ENCODE measurements at places on chromosomes 7 and 10. TPM values are rescaled to one million over a fixed set of nuclear protein-coding genes. Genes with fewer than 3 reads are reported as not detected.
A peak's percentile ranks its signal among the peaks of the same experiment; 100 is the strongest.

The PIP gene
- total RNA-seq: not detected

The BCL7B gene
- total RNA-seq: 96.9 TPM

The GPR158 gene
- not detected for total RNA-seq

The CFAP46 gene
- total RNA-seq: 1.8 TPM

The SPAM1 gene
- not detected for total RNA-seq

The FOXI2 gene
- total RNA-seq: 0.18 TPM

The AGR2 gene
- total RNA-seq: 858 TPM

The RAB19 gene
- total RNA-seq: not detected

The CHST3 gene
- 17.0 TPM for total RNA-seq

The WDFY4 gene
- 8.0 TPM for total RNA-seq

The PTN gene
- total RNA-seq: 6.4 TPM

DNA sequence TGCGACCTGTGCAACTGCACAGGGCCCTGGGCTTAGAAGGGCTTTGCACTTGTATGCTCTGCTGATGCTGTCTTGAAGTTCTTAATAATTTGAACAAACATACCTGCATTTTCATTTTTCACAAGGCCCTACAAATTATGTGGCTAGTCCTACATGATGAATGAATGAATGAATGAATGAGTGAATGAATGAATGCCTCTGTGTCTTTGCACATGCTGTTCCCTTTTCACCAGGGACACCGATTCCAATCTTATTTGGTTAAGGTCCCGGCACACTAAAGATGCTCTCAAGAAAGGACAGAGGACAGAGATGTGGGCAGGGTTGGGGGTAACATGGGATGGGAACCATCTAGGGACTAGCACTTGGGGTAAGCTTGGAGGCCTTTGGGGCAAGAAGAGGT lies 39.4 kb upstream of the CHST3 start:
- H3K4me1 ChIP-seq: peaks cover 17% of the 10 kb centered on the region
- DNase-seq: no peak
- H3K4me3 ChIP-seq: no peak overlapping the region
- H3K27ac ChIP-seq: no peak overlapping the region
- no peaks in the 10 kb centered on the region for H3K36me3 ChIP-seq

- H3K27ac ChIP-seq: no peak overlapping the region
- no peak overlapping the region for H3K4me3 ChIP-seq
- H3K36me3 ChIP-seq: no peaks in the 10 kb centered on the region
- no peak for DNase-seq
- H3K27me3 ChIP-seq: no peaks in the 10 kb centered on the region
- H3K4me1 ChIP-seq: no peaks in the 10 kb centered on the region
These were observed 372.1 kb upstream of the MKI67 start for GRCh38 chr10:128498378-128498730.

- no peak for DNase-seq
- peaks cover 62% of the 10 kb centered on the region for H3K4me1 ChIP-seq
- H3K27ac ChIP-seq: peak overlapping the region; percentile 68
- peaks cover 3% of the 10 kb centered on the region for H3K36me3 ChIP-seq
These were observed 179.0 kb downstream of the DIP2C start for GRCh38 chr10:510415-510881.

DNA sequence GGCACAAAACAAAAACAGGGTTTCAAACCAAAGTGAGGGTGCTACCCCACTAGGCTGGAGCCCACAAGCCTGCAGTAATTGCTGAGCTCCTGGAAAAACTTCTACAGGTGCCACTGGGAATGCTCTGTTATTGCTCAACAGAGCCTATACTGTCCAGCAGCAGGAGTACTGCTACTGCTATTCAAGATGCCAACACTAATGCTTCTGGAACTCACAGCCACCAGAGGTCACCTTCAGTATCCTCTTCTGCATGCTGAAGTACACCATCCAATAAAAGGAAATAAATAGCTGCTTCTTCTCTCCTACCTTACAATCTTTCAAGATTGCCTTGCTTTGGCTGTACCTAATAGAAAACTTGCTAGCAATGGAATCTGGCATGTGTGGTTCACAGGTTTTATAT lies 222.0 kb downstream of the LRRN3 start:
- no peak overlapping the region for H3K27ac ChIP-seq
- no peaks in the 10 kb centered on the region for H3K4me1 ChIP-seq
- H3K4me3 ChIP-seq: no peak overlapping the region
- no peaks in the 10 kb centered on the region for H3K27me3 ChIP-seq
- H3K36me3 ChIP-seq: no peaks in the 10 kb centered on the region

- H3K27ac ChIP-seq: no peak overlapping the region
- H3K4me1 ChIP-seq: no peaks in the 10 kb centered on the region
- no peak for DNase-seq
- H3K36me3 ChIP-seq: no peaks in the 10 kb centered on the region
- H3K27me3 ChIP-seq: no peaks in the 10 kb centered on the region
These were observed 629.3 kb upstream of the NRP1 start for GRCh38 chr10:33963729-33964128.

- no peaks in the 10 kb centered on the region for H3K27me3 ChIP-seq
- no peak for DNase-seq
- H3K4me1 ChIP-seq: no peaks in the 10 kb centered on the region
These were observed 651.5 kb downstream of the TNS3 start for GRCh38 chr7:46930366-46930765.

DNA sequence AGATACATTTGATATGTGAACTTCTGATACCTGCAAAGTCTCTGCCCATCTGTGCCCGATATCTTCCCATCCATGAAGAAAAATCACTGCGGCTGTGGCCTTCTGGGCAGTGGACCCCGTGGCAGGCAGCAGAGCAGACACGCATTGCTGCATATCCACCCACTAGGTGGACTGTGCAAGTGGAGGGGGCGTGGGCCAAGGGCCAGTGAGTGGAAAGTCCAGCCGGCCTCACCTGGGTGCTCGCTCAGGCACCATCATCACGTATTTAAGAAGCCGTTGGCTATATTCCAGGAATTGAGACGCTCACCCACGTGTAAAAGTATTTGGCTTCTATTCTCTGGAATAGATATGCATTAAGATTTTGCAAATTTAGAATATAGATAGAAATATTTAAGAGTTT lies 30.8 kb upstream of the SLC13A1 start:
- no peak overlapping the region for H3K27ac ChIP-seq
- H3K4me3 ChIP-seq: no peak overlapping the region
- H3K36me3 ChIP-seq: no peaks in the 10 kb centered on the region
- DNase-seq: no peak
- no peaks in the 10 kb centered on the region for H3K4me1 ChIP-seq

- no peaks in the 10 kb centered on the region for H3K27me3 ChIP-seq
- no peak for DNase-seq
- H3K4me3 ChIP-seq: no peak overlapping the region
These were observed 24.1 kb downstream of the TBATA start for GRCh38 chr10:70761031-70761601.

DNA sequence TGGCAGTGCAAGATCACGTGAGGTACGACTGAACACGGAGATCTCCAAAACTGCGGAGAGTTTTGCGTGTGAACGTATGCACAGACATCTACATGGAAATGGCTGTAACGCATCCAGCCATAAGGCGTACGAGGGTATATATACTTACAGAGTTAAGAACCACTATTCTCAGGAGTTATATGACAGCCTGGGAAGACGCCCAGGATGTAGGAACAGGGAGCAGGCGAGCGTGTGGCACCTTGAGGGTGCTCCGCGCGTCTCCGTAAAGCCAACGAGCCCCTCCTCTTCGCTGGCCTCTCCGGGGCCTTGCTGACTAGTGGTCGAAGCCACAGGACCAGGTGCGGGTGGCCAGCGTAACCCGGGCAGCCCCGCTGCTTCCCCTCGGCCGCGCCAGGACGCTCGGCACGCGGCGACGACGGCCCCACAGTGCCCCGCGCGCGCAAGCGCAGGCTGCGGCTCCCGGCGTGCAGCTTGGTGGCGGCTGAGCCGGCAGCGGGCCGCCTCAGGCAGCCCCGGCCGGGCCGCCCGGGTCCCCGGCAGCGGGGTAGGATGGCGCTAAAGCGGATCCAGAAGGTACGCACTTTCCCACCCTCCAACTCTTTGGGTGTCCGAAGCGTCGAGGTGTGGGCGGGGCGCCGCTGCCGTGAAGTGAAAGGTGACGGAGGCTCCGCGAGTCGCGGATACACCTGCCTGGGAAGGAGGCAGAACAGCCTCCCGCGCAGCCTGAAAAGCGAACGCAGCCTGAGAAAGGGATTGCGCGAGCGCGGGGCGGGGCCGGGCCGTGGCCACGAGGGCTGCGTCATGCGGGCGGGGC lies at the start of gene UBE2D4:
TSS of gene UBE2D4 (plus strand) at position 453 of the 814 bp plus-strand sequence. CDS start at position 550, 97 bp downstream.
- peak within 1 kb of the TSS; percentile 95 for H3K27ac ChIP-seq
- DNase-seq: peak; percentile 92
- peak within 1 kb of the TSS; percentile 62 for H3K4me3 ChIP-seq
- H3K4me1 ChIP-seq: peaks cover 18% of the 10 kb centered on the region

DNA sequence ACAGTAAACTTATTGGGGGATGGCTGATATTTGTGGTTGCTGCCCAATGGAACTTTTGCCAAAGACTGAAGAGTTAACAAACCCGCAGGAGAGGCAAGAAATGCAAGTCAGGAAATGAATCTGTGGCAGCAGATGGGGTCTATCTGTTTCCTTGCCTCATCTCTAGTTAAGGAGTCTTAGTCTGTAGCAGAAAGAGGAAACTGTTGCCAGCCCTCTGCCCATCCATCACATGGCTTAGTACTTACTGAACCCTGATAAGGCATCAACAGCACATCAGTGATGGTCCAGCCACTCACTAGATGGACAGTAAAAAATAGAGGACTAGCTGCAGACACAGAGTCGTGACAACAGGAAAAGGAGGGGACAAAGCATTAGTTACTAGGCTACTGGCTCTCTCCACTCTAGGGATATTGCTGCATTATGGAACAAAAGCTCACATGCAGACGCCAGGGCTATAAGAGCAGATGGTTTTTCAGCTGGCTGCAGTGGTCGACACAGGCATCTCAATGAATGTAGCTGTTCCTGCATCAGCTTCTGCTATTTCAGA lies 614.7 kb downstream of the PARD3 start:
- DNase-seq: peak; percentile 76
- no peaks in the 10 kb centered on the region for H3K36me3 ChIP-seq
- peaks cover 2% of the 10 kb centered on the region for H3K4me1 ChIP-seq
- no peak overlapping the region for H3K27ac ChIP-seq

DNA sequence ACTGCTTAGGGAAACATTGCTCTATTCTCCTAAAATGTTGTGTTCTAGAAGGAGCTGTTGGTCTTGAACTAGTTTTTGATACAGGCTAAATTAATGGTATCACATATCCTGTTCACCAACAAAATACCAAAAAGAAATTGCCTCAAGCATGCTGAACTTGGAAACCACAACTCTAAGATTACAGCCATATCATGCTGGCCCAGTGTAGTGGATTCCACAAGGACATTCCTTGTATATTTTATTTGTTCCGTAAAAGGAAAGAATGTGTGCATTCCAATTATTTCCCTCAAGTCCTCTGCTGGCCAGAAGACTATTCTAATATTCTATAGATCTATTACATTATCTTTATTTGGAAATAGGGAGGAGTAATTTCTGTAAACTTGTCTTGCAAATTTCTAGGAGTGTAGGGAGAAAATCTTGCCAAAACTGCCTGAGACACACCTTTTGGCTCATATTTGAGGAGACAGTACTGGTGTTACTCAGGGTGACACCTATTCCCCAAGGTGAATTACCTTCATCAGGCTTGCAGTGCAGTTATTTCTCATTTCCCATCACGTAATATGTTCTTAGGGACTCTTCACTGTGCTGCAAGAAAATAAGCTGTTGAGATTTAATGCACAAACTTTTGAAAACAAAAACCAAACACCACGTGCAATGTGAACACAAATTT lies 1.9 kb upstream of the NEBL start:
- H3K36me3 ChIP-seq: no peaks in the 10 kb centered on the region
- H3K4me3 ChIP-seq: no peak overlapping the region
- no peak overlapping the region for H3K27ac ChIP-seq
- no peaks in the 10 kb centered on the region for H3K4me1 ChIP-seq
- no peak for DNase-seq

DNA sequence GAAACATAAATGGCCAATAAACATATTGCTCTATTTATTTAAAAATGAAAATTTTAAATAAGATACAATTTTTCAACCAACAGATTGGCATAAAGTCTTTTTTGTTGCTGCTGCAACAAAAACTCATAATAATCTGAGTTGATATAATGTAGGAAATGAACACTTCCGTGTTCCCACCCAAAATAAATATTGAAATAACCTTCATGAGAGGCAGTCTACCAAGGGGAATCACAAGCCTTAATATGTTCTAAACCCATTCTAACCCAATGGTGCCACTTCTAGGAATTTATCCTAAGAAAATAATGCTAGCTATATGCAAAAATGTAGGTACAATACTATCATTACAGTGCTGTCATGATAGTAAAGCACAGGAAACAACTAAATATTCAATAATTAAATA lies 39.1 kb downstream of the SLC25A13 start:
- no peak overlapping the region for H3K27ac ChIP-seq
- no peak overlapping the region for H3K4me3 ChIP-seq
- DNase-seq: no peak

GRCh38 chr7:89837515-89837914 lies 316.8 kb upstream of the STEAP1 start:
- no peak for DNase-seq
- H3K4me1 ChIP-seq: no peaks in the 10 kb centered on the region
- no peaks in the 10 kb centered on the region for H3K27me3 ChIP-seq

GRCh38 chr10:21372651-21373410 lies 152.7 kb downstream of the SKIDA1 start:
- peaks cover 6% of the 10 kb centered on the region for H3K4me1 ChIP-seq
- no peak for DNase-seq
- no peak overlapping the region for H3K4me3 ChIP-seq
- no peaks in the 10 kb centered on the region for H3K27me3 ChIP-seq
- no peak overlapping the region for H3K27ac ChIP-seq
- no peaks in the 10 kb centered on the region for H3K36me3 ChIP-seq

DNA sequence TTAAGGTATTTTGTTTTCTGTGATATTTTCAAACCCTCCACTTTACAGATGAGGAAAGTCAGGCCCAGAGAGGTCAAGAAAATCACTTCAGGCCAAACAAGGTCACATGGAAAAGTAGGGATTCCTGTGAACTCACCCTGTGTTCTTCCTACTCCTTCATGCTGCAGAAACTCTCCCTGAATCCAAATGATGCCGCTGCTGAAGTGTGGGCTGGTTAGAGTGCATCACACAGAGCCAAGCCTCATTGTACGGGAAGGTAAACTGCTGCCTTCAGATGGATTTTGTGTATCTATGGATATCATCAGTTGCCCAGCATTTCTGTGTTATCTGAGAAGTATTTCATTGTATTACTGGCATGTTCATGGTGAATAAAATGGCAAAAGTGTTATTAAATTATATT lies 75.4 kb downstream of the NRG3 start:
- H3K27me3 ChIP-seq: no peaks in the 10 kb centered on the region
- H3K36me3 ChIP-seq: no peaks in the 10 kb centered on the region
- no peaks in the 10 kb centered on the region for H3K4me1 ChIP-seq

- peaks cover 18% of the 10 kb centered on the region for H3K4me1 ChIP-seq
- no peak overlapping the region for H3K27ac ChIP-seq
- H3K27me3 ChIP-seq: no peaks in the 10 kb centered on the region
- peaks cover 20% of the 10 kb centered on the region for H3K36me3 ChIP-seq
These were observed 1.3 kb downstream of the IFIT2 start for GRCh38 chr10:89303161-89303560.

- H3K27ac ChIP-seq: no peak overlapping the region
- peaks cover 51% of the 10 kb centered on the region for H3K4me1 ChIP-seq
- DNase-seq: no peak
- H3K36me3 ChIP-seq: no peaks in the 10 kb centered on the region
These were observed 42.2 kb upstream of the VCL start for GRCh38 chr10:73955719-73956118.

GRCh38 chr10:14616955-14617730 lies 157.6 kb downstream of the FAM107B start:
- H3K27ac ChIP-seq: no peak overlapping the region
- no peaks in the 10 kb centered on the region for H3K36me3 ChIP-seq
- peaks cover 8% of the 10 kb centered on the region for H3K4me1 ChIP-seq
- no peaks in the 10 kb centered on the region for H3K27me3 ChIP-seq

GRCh38 chr7:32659853-32660252 lies 164.6 kb downstream of the AVL9 start:
- H3K4me1 ChIP-seq: no peaks in the 10 kb centered on the region
- no peak overlapping the region for H3K27ac ChIP-seq
- H3K36me3 ChIP-seq: no peaks in the 10 kb centered on the region
- H3K27me3 ChIP-seq: no peaks in the 10 kb centered on the region
- no peak overlapping the region for H3K4me3 ChIP-seq
